ENCODE measurements at places on chromosomes 7 and 10.
A peak's percentile ranks its signal among the peaks of the same experiment; 100 is the strongest.

DNA sequence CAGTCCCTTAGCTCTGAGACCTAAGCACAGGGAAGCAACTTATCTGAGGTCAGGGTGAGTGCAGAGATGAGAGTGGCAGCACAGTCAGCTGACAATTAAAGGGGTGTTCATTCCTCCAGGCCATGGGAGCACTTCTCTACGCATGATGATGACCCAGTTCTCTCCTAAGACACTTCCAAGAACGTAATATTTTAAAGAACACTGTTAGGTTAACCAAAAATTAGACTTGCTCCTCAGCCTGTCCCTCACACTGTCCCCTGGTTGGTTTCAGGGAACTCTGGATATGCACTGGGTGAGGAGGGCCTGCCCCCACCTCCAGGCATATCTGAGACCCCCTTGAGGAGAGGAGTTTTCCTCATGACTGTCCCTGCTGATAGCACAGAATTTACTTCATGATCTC, 767.5 kb downstream of the GRID1 start:
- DNase-seq = no peak

GRCh38 chr7:6260291-6261187, 11.9 kb downstream of the CYTH3 start:
- DNase-seq = no peak

- DNase-seq = no peak
Observed at GRCh38 chr7:32586291-32587221, 91.3 kb downstream of the AVL9 start.

GRCh38 chr7:152596824-152597223, 79.1 kb downstream of the XRCC2 start:
- no peak for DNase-seq

DNA sequence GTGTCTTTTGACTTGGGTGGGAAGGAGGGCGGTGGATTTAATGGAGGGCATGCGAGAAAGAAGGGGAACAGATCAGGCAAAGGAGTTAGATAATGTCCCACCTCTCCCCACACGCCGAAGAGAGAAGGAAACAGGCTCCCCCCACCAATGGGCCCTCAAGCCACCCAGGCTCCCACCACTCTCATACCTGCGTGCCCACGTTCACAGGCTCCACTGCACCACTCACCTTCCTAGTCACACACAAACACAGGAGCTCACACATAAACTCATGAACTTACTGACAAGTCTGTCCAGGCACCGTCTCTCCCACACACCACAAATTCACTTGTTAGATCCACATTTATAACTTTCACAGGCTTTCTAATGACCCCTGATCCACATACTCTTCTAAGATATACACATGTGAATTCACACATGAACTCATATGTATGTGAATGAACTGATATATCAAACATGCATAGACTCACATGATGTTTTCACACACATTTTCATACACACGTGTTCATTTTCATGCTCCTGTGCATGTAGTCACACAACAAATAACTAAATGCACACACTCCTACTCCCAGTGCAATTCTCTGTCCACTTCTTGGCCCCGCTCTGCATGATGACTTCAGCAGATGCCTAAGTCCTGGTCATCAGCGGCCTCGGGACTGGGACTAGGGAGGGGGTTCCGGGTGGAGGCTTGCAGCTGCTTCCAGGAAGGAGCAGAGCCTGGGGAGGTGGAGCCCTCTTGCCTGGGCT, 1.5 kb downstream of the LZTS2 start:
- DNase-seq = peak; percentile 62

DNA sequence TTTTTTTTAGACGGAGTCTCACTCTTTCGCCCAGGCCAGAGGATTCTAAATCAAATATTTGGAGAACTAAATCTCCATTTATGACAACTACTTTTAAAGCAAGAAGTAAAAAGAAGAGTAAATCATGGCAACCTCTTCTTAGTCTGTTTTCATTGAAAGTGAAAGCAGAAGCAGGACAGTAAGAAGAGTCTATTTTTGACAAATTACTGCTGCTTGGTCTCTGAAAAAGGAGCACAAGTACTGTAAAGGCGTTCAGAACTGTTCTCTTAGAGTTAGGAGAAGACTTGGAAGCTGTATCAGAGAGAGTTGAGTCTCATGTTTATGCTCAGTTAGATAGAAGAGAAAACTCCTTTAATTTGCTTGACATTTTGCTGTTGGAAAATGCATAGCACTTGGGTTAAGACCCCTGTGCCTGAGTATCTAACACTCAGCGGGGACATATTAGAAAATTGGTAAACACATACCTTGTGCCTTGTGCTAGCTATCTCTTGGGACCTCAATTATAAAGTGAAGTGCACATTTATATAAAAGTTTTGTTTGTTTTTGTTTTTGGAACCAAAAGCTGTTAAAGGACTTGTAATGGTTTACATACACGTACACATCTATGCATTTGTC, 433.0 kb downstream of the ANKRD7 start:
- DNase-seq = no peak

DNA sequence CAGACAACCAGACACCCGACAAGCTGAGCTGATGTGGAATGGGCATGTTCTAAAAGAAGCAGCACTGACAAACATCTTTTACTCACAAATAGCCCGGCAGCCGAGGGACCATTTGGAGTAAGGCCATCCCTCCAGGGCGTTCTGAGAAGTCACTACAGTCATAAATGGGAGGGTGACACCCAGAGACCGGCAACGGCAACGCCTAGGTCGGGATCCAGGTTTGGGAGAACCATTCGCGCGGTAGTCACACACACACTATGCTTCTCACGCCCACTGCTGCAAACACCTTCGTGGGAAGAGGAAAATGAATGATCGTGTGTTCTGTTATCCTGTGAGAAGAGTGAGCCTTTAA, 9.8 kb downstream of the TNS3 start:
- no peak for DNase-seq

DNA sequence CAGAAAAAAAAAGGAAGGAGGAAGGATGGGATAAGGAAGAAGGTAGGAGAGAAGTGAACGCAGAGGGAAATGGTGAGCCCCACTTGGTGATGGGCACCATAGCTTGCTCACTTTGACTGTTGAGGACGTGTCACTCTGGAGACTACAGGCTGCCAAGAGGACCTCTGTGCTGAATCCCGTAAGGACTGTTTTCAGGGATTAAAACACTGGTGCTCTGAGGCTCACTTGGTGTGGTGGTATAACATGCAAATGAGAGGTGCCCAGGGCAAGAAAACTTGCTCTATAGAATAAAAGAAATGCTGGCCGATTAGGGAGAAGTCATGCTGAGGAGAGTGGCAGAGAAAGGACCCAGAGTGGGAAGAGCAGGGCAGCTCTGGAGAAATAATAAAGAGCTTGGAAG, 5.3 kb upstream of the IL2RA start:
- DNase-seq = no peak

GRCh38 chr7:102277901-102278300, 8.8 kb upstream of the SH2B2 start:
- DNase-seq = no peak

DNA sequence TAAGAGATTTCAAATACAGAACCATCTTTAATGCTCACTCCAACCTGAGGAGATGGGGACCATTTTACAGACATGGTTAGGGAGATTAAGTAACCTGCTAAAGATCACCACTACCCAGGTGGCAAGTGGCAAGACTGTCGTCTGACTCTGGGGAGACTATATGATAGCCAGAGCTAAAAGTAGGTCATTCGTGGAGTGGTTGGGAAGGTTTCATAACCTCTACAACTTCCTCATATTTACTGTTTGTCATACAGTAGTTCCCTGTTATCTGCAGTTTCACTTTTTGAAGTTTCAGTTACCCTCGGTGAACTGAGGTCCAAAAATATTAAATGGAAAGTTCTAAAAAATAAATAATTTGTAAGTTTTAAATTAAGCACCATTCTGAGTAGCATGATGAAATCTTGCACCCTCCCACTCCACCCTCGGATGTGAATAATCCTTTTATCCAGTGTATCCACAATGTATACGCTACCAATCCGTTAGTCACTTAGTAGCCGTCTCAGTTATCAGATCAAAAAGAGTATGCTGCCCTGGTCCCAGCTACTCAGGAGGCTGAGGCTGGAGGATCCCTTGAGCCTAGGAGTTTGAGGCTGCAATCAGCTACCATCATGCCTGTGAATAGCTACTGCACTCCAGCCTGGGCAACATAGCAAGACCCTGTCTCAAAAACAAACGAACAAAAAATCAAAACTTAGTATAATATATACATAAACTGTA, 14.9 kb upstream of the LGI1 start:
- DNase-seq = no peak

- DNase-seq = no peak
Observed at GRCh38 chr7:142554560-142555532, 194.4 kb upstream of the PRSS1 start.

DNA sequence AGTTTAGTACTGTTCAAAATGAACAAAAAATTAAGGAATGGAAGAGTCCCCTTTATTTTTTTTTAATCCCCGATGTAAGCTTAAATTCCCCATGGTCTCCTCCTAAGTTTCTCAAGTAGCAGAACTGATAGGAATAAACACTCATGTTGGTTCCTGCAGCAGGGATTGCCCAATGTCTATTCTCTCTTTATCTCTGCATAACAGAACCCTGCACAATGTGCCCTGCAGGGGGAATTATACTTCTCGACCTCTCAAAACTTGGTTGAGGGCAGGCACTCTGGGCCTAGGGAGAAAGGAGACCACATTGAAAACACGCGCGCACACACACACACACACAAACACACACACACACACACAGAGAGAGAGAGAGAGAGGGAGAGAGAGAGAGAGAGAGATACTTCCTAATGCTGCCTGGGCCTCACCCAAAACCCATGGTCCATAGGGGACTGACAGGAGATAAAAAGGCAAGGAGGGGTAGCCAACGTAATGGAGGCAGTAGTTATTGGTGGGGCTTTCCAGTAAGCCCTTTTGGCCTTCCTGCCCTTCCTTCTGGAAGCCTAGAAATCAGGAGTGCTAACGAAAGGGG, 22.7 kb downstream of the JAZF1 start:
- DNase-seq = no peak

DNA sequence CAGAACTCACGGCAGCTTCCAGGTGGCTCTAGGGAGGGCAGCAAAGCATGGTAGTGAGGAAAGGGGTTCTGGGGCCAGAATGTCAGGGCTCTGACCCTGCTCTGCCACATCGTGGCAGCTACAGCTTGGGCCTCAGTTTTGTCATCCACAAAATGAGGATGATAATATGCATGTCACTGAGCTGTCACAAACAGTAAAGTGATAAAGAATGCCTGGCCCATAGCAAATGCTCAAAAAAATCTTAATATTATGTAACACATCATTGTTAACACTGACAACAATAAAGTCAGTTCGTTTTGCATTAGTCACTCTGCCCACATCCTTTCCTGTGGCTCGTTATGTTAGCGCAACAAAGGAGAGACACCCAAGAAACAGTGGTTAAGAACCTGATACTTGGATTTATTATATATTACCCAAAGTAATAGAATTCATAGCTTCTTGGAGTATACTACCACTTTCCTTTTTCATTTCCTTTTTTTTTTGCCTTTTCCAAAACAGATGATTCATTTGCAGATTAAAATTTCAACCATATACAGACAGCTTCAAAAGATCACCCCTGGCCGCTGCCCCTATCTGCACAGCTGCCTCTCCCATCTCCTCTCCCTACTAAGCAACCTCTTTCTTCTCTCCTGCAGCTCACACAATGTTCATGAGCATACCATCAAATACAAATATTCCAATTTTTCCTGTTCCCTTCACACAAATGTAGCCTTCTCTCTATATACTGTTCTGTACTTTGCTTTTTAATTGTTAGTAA, 45.5 kb upstream of the DDC start:
- DNase-seq = peak; percentile 81

GRCh38 chr10:20627946-20628507, 269.1 kb downstream of the NEBL start:
- no peak for DNase-seq

DNA sequence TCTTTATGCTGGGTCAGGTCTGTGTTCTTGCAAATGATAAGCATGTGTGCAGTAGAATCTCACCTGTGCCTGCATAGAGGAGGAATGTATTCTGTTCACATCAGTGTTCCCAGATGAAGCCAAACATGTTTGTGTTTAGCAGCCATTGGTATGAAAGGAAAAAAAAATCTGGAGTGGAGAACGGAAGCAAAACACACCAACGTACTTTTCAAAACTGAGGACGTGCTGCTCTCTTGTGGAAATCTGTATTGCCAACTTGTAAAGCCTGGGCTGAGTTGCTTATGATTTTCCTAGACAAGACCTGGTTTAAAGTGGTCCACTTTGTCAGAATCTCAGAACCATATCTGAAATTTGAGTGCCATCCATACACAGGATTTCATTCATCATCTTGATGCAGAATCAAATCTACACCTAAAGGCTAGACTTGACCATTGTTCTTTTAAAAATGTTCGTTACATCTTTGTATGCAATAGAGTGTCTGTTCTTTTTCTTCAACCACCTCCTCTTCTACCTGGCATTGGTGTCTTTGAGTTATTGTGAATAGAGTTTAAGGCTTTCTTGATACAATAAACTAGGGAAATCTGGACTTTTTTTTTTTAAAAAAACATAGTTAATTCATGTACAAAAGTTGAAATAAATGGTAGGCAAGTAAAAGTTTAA, 367.7 kb downstream of the PHF14 start:
- DNase-seq = no peak

- no peak for DNase-seq
Observed at GRCh38 chr7:36711256-36711655, 13.0 kb downstream of the AOAH start.

DNA sequence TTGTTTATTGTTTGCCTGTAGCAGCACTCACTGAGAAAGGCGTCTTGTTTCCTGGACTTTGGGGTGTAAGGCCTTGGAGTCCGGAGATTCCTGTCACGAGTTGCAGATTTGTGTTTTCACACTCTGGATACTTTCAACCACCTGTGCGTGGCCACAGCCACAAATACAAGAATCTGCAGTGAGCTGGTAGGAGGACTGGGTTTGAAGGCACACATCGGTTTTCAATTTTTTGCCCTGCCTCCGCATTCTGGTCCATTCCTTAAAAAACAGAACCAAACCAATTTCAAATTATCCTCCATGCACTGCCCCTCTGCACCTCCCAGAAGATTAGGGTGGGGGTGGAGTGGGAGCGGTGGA, 619 bp downstream of the EXOC4 start:
- peak; percentile 20 for DNase-seq

- DNase-seq = no peak
Observed at GRCh38 chr7:17195576-17195975, 102.9 kb upstream of the AHR start.

- DNase-seq = peak; percentile 77
Observed at GRCh38 chr10:33015761-33016547, 57.9 kb upstream of the ITGB1 start.

- DNase-seq = no peak
Observed at GRCh38 chr10:13920031-13920430, 333.3 kb downstream of the PRPF18 start.

- no peak for DNase-seq
Observed at GRCh38 chr7:131004371-131004770, 270.4 kb upstream of the KLF14 start.
